ENCODE measurements at places on chromosomes 3 and 15.
A peak's percentile ranks its signal among the peaks of the same experiment; 100 is the strongest.

DNA sequence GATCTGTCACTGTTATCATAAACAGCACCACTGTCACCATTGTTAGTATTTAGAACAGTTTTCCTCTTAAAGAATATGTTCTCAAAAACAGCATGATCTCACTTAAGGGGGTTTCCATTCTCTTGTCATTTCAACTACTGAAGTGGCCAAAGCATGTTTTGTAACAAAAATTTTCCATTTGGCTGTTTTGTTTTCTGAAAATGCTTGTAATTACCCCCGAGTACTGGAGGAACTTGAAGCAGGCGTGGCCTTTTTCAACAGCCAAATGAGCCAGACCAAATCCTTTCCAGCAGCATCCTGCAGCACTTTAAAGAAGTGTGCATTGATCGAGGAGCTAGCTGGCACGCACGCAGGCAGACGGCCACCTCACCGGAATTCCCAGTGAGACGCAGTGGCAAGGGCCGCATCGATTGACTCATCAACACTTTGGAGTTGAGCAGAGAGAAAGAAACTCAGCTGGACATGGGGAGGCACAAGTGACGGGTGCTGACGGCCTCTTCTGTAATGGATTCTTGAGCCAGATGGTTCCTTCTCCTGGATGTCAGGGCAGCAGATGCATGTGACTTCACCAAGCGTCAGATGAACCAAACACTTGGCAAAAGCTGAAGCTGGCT, 234.3 kb upstream of the IGF1R start:
- DNase-seq, result no peak

DNA sequence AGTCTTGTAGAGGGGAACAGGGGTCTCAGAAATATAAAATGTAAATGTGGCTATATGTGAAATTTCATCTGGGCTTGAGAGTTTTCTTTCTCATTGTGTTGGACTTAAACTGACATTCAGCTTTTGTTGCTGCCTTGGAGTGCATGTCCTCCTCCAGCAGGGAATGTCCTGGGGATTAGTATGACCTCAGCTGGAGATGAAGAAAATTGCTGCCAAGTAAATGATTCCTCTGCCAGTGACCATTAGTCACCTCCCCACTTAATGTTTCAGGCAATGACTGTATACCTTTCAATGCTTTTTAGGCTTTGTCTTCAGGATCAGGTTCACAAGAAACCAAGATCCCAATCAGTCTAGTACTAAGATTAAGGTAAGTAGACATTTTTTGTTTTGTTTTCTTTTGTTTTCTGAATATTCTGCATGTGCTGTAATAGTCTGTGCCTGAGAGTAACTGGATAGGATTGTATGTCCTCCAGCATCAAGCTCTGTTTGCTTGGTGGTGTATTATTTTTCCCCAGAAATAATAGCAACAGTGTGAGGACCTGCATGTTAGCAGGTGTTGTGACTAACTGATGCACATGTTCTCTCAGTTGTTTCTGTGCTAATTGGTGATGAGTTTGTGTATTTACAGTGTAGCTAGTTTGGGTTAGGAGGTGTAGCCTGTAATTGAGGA, 18.1 kb upstream of the SLC22A13 start:
- DNase-seq, result no peak

DNA sequence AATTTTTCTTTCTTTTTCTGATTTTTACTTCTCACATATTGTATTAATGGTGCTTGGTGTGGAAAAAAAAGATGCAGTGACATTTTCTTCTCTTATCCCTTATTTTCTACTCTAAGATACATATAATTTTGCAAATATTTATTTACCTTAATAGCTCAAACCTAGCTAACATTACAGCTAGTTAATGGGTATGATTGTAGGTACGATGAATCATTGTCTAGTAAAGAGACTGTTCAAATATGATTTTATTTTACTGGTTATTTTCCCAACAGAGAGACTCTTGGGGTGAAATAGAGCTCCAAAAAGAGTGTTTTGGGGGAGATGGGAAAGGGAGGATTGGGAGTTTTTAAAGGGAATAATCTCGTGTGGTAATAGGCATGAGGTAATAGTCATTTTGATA, 206.0 kb downstream of the RBMS3 start:
- no peak for DNase-seq

- no peak for DNase-seq
These were observed 2.0 kb upstream of the MECOM start for GRCh38 chr3:169665264-169666075.

DNA sequence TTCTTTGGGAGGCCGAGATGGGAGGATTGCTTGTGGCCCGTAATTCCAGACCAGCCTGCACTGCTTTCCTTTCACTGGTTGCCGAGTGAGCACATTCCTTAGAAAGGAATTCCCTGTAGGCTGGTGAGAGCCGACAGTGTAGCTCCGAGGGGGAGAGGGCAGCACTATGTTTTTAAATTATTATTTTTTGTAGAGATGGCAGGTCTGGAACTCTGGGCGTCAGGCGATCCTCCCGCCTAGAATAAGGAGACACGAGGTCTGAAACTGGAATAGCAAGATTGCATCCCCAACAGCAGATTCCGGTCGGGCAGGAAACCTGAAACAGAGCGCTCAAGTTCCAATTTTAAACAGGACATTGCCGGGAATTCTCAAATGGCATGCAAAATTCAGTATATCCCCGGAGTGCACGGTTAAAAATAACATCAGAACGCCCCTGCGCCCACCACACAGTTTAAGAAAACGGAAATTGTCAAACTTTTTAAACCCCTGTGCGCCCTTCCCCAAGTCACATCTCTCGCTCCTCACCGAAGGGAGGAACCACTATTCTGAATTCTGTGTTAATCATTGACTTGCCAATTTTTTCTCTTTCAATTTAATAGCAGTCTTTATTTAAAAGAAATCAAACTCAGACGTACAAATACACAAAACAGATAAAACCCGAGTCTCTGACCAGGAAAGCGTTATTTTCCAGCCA, 643 bp upstream of the RNU5B-1 start:
- peak; percentile 51 for DNase-seq

GRCh38 chr15:77901921-77902750, 175.4 kb downstream of the TBC1D2B start:
- no peak for DNase-seq

- DNase-seq, result no peak
These were observed 16.0 kb downstream of the RMDN3 start for GRCh38 chr15:40739047-40739446.

- no peak for DNase-seq
These were observed 35.6 kb downstream of the ALCAM start for GRCh38 chr3:105402287-105402801.

- DNase-seq, result no peak
These were observed 58.7 kb upstream of the TBC1D5 start for GRCh38 chr3:17801131-17801530.

DNA sequence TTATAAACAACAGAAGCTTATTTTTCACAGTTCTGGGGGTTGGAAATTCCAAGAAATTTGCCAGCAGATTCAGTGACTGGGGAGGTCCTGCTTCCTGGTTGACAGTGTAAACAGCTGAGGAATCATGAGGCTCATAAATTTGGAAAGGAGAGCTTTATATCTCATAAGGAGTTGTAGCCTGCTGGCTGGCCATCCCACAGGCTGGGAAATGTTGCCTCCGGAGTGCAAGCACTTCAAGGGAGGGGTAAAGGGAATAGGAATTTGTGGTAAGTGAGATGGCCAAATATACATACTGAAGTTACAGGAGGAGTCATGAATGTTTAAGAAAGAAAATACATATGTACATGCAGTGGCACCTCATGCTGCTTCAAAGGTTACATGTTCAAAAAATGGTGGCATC, 217.2 kb upstream of the CBLB start:
- no peak for DNase-seq

DNA sequence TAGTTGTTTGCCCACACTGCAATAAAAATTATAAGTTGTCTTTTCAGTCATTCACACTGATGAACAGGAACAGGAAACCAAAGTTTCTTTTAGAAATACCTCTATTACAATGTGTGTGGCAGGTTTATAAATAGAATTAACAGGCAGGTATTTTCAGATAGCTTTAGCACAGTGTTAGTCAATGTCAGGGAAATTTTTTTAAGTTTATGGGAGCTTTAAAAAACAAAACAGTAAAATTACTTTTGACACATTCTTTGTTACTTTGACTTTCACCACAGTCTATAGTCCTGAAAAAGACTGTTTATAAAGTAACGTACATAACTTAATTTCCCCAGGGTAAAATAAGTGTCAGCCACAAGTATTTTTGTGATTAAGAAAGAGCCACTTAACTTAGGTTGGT, 38.1 kb downstream of the SERPINI1 start:
- DNase-seq, result no peak

- DNase-seq, result no peak
These were observed 27.3 kb upstream of the SMAD6 start for GRCh38 chr15:66674756-66675155.

DNA sequence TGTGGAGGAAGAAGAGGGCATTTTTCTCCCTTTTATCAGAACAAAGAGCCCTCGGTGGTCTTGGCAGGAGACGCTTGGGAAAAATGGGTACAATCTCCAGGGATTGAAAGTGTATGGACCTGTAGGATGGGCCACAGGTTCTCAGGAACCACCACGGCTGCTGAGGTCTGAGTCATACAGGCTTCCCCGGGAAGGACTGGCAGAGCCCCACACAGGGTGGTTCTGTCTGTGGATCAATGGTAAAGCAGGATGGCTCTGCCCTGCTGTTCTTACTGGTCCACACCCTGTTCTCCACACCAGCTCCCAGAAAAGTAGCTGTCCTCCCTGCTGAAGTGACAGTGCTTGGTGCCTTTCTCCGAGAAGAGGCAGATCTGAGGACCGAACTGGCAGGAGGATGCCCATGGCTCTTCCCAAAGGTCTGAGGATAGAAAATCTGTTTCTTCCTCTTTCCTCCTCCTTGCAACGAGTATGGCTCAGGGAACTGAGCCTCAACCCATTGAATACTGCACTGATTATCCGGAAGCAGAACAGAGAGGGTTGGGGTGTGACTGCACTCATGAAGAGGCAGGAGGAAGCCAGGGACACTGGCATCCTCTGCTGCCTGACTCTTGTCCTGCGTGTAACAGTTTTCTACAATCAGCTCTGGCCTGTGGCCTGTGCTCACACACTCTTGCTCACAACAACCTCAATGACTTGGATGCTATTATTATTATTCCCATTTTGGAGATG, 39.0 kb downstream of the KIF9 start:
- no peak for DNase-seq

GRCh38 chr15:92159481-92159880, 234.2 kb upstream of the ST8SIA2 start:
- no peak for DNase-seq

Data from NCI-H1105 (cell line).